NAMALWA (cell line): ENCODE measurements at places on chromosomes 7 and 10.

GRCh38 chr10:34537629-34538231 lies 277.4 kb downstream of the PARD3 start:
- no peak for DNase-seq

DNA sequence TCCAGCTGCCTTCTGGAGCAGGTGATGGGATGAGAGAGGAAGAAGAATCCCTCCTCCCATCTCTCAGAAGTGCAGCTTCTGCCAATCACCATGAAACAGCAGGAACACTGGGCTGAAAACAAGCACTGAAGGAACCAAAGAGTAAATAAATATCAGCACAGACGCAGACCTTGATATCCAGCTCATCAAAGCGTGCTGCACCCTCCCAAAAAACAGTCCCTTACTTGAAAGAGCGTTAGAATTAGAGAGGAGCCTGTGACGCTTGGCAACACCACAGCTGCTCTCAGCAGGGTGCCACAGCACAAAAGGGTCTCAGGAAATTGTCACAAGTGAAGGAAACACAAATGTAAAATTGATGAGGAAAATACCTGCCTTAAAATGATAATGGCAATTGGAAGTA lies 39.5 kb downstream of the KLF6 start:
- DNase-seq = no peak

DNA sequence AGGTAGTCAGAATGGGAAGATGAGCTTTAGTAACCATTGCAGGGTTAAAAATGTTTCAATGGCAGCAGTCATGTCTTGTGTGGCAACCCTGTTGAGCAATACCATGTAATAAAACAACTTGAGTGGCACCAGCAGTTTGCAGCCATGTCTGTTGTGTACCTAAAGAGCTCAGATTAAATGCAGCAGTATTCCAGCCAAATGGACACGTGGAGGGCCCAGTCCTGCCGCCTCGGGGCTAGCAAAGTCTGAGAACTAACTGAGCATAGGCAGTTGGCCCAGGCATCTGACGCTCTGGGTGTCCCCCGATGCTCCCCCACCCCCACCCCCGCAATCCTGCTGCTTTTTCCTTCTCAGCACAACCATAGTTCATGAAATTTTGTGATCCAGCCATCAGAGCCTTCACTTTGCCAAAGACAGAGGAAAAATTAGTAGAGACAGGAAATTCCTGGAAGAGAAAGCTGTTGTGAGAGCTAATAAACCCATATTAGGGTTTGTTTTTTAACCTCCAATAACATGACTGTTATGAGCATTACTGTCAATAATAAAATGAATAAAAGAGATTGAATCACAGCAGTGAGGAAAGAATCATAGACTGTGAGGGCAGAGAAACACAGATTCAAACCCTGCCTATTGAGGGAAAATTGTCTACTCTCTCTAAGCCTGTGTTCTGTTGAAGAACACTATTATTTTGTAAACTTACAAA lies 220.6 kb upstream of the RHOBTB1 start:
- DNase-seq = no peak

- no peak for DNase-seq
These were observed 93.5 kb upstream of the PDCD4 start for GRCh38 chr10:110778211-110778610.

DNA sequence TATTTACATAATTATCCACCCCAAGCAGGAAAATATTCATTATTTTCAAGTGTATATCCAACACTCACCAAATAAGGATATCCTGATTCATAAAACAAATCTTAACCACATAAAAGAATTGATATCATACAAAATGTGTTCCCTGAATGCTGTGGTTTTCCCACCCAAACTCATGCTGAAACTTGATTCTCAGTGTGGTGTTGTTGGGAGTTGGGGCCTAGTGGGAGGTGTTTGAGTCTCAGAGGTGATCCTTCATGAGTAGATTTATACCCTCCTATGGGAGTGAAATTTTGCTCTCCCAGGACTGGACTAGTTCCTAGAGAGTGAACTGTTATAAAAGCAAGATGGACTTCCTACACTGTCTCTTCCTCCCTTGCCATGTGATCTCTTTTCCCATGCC lies 1028.3 kb downstream of the SORCS1 start:
- no peak for DNase-seq

- DNase-seq = no peak
These were observed 189.0 kb upstream of the SH2B2 start for GRCh38 chr7:102097601-102098161.

DNA sequence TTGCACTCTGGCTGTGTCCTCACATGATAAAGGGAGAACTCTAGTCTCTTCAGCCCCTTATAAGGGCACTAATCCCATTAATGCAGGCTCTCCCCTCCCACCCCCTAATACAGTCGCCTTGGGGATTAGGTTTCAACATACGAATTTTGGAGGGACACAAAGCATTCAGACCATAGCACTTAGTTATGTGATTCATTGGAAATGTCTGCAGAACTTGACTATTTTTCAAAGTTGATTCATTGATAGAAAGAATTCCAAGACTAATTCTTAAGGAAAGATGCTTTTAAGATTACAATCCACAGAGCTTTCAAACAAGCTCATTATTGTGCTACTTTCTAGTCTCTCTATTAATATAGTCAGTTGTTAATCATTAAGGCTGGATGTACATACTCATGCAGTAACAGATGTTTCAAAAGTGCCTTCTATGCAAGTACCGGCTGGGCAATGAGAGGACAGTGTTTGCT lies 85.3 kb upstream of the RPA3 start:
- DNase-seq = no peak

- no peak for DNase-seq
These were observed 7.0 kb downstream of the TNKS2 start for GRCh38 chr10:91805110-91805838.

GRCh38 chr7:98810153-98810802 lies 59.5 kb downstream of the TMEM130 start:
- no peak for DNase-seq

DNA sequence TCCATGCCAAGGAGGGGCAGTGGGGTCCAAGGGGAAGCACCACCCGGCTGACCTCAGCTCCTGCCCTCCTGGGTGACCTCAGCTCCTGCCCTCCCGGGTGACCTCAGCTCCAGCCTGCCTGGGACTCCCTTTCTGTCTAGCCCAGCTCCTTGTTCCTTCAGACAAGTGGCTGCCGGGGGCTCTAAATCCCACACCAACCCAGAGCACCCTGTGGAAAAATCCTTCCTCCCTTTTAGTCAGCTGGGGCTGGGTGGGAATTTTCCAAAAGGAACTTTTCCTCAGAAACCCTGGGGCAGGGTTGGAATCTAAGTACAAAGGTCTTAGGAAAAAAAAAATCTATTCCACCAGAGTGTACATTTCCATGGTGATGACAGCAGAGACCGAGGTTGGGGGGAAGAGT lies 36.3 kb downstream of the AKR1B1 start:
- DNase-seq = no peak

GRCh38 chr10:48480397-48481374 lies 124.2 kb downstream of the ARHGAP22 start:
- no peak for DNase-seq

GRCh38 chr10:124716369-124716768 lies 27.8 kb downstream of the FAM53B start:
- DNase-seq = no peak

GRCh38 chr10:12690525-12691126 lies 310.9 kb downstream of the CCDC3 start:
- DNase-seq = no peak

GRCh38 chr7:122067077-122067476 lies 77.0 kb downstream of the AASS start:
- DNase-seq = no peak

DNA sequence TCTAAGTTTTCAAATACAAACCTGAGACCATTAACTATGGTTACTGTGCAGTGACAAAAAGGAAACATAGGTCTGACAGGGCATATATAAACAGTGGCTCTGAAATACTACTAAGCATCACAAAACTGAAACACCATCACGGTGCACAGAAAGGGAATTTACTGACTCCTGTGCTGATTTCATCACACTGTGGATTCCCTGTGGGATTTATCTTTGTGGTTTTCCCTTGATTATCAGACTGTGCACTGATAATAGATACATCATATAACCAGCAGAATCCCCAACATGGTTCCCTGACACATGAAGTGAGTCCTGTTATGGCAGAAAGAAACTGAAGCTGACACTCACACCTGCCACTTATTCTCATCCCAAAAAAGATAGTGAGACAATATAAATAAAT lies 676.3 kb upstream of the KCND2 start:
- DNase-seq = no peak

GRCh38 chr7:17401791-17402627 lies 103.6 kb downstream of the AHR start:
- no peak for DNase-seq

DNA sequence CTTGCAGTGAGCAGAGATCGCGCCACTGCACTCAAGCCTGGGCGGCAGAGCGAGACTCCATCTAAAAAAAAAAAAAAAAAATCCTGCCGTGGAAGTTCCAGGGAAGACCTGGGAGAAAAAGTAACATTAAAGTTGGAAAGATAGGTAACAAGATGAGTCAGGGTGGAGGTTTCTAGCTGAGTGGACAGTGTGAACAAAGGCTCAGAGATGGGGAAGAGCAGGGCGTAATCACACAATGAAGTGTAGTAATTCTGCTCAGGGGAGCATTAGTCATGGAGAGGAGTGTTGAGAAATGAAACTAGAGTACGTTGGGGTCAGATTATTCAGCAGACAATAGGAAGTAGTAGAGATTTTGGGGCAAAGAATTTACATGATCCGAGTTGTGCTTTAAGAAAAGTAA lies 21.6 kb upstream of the WASL start:
- no peak for DNase-seq

DNA sequence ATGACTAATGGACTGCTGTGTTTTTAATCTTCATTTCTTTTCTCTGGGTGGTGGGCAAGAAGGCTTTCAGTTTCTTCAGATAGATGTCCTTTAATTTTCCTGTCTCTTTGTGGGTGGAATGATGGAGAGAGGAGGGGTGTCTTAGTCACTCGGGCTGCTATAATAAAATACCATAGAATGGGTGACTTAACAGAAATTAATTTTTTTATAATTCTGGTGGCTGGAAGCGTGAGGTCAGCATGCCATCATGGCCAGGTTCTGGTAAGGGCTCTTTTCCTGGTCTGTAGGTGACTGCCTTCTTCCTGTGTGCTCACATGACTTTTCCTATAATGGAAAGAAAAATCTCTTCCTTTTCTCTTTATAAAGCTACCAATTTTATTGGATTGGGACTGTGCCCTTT lies 6.3 kb downstream of the RSBN1L start:
- no peak for DNase-seq

DNA sequence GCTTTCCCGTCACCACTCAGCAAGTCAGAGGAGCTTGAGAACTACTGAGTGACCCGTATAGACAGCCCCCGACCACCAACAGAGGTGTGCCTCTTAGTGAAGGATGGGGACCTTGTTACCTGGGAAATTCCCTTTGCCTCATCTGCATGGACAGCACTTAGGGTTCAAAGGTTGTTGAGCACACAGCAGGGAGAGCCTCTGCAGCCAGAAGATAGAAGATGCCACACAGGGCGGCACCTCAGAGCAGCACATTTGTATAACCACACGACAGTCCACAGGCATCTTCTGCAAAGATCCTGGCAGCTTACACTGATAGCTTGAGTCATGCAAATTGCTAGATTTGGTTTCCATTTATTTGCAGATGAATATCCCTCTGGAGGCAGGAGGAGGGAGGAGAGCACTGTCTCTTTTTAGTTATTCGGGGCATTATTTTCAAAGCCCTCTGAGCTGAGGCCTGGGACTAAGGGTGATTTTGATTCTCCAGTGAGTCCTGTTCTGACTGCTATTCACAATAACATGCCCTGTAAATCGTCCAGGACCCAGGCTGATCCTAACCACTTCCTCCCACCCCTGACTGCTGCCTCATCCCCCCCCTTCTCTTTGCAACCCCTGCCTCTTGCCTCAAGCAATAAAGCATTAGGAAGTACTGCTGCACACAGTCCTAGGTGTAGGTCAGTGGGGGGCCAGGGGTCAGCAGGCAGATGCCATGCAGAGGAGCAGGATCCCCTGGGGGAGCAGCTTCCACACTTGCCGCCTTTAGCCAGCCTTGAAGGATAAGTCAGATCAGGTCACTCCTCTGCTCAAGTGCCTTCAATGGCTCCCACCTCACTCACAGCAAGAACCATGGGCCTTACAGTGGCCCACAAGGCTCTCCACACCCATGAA lies 24.6 kb upstream of the INMT start:
- peak; percentile 70 for DNase-seq

DNA sequence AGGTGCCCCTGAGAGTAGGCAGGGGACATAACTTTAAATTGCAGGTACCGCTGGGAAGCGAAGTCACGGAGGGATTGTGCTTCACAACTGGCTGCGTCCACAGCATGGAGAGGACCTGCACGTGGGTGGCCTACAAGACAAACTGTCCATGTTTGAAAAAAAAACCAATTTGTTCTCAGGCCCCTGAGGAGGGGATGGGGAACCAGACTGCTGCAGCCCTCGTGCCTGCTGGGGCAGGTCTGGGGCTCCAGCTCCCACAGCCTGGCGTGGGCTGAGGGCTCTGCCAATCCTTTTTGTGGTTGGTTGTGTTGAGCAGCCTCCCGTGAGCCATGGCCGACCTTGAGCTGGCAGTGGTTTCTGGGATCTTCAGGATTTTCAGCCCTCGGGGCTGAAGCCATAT lies 9.7 kb downstream of the SFRP5 start:
- no peak for DNase-seq

DNA sequence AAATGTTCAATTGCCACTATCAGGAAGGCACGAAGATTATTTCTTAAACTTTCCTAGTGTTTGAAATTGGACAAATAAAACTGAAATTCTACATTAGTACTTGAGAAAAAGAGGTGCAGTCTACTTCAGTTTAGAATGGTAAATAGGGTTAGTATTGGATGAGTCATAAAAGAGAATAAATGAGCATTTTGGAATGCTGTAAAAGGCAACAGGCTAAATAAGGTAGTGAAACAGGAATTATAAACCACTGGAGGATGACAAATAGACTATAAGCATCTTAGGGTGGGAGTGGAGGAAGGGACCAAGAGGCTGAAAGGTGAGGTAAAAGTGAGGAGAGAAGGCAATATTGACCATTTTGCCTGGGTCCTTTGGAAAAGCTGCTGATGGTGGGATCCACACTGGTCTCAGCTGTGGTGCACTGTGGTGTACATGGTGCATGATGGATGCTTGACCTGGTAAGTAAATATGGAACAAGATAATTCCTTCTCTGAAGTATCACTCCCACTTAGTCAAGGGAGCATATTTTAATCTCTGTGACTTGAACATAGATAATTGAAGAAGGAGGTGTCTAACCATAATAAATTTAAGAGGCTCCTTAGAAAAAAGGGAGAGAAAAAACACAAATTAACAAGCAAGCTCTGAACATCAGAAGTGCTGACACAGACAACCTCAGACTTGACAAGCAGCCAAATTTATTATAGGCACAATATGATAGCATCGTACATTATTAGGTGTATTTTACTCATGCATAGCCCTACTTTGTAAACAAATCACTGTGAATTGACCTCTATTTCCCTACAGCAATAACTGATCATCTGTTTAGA lies 76.4 kb upstream of the SCIN start:
- DNase-seq = no peak

GRCh38 chr7:65382452-65382851 lies 8.8 kb downstream of the ZNF92 start:
- no peak for DNase-seq

GRCh38 chr10:133405844-133406527 lies 12.0 kb downstream of the MTG1 start:
- DNase-seq = no peak

- DNase-seq = no peak
These were observed 60.4 kb upstream of the DUSP5 start for GRCh38 chr10:110437351-110437605.
